Fibroblast of skin of left quadriceps (primary cell): ENCODE measurements at places on chromosomes 5 and 9.

DNA sequence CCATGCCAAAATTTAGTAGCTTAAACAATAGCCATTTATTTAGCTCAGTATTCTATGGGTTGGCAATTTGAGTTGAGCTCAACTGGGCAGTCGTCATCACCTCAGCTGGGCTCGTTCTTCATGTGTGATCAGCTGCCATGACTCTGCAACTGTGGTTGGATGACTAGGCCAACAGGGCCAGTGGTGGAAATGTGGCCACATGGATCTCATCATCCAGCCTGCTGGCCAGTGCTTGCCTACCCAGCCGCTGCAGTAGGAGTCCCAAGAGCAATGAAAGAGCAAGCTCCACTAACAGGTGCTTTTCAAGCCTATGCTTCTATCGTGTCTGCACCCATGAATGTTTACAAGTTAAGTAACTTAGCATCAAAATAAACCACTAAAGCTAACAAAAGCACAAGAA lies 158.0 kb downstream of the ATPSCKMT start:
- no peak for DNase-seq

GRCh38 chr5:112795944-112796678 lies 58.4 kb downstream of the APC start:
- peak; percentile 7 for DNase-seq

GRCh38 chr9:70131296-70131695 lies 87.6 kb downstream of the MAMDC2 start:
- DNase-seq: no peak

GRCh38 chr9:25629231-25629630 lies 49.0 kb downstream of the TUSC1 start:
- DNase-seq: no peak

- no peak for DNase-seq
Observed at GRCh38 chr5:168341178-168341577, 49.7 kb downstream of the WWC1 start.

DNA sequence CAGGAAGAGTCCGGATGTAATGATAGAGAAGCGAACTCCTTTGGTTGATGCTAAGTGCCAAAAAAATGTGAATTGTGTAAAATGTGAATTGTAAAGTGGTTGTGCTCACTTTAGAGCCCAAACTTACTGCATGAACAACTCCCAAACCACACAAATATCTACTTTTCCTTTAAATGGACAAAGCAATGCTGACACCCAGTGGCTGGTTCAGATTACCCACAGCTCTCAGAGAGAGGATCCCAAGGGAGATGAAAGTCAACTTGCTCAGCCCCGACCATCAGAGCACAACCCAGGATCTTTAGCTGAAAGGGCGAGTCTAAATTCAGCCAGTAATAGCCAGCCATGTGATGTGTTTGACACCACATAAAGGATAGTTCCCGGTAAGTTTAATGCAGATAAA lies 133.7 kb downstream of the NMUR2 start:
- no peak for DNase-seq

GRCh38 chr5:91374893-91375520 lies 8.1 kb downstream of the ARRDC3 start:
- DNase-seq: no peak

- DNase-seq: no peak
Observed at GRCh38 chr9:76414661-76415060, 20.4 kb upstream of the RFK start.

- DNase-seq: no peak
Observed at GRCh38 chr9:65432722-65433323, 147.8 kb upstream of the FOXD4L5 start.

DNA sequence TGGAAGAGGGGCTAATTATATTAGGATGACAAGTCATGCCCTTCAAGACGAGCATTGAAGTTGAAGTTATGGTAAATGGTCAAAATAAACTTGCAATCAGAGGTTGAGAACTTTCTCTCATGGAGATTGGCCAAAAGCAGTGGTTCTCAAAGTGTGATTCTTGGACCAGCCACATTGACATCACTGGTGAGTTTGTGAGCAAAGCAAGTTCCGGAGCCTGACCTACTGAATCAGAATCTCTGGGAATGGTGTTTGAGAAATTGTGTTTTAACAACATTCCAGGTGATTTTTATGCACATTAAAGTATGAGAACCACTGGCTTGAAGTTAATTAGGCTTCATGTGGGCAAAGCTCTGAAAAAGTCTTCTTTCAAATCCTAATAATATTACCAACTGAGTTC lies 403.5 kb downstream of the ZSWIM6 start:
- no peak for DNase-seq

DNA sequence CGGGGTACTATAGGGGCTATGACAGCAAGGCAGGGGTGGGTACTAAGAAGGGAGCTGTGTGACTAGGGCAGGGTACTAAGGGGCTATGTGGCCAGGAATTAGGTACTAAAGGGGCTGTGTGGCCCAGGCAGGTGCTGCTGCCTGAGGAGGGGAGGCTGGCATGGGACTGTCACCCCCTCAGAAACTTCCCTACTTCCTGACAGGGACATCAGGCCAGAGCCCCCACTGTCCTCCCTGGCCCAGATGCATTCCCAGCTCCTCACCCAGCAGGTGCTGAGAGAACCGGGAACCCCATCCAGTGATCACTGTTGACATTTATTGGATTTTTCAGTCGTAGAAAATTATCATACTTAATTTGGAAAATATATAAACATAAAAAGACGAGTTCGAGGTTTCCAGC lies 26.6 kb downstream of the IRX2 start:
- no peak for DNase-seq

- no peak for DNase-seq
Observed at GRCh38 chr9:75651709-75652108, 238.8 kb upstream of the PCSK5 start.

DNA sequence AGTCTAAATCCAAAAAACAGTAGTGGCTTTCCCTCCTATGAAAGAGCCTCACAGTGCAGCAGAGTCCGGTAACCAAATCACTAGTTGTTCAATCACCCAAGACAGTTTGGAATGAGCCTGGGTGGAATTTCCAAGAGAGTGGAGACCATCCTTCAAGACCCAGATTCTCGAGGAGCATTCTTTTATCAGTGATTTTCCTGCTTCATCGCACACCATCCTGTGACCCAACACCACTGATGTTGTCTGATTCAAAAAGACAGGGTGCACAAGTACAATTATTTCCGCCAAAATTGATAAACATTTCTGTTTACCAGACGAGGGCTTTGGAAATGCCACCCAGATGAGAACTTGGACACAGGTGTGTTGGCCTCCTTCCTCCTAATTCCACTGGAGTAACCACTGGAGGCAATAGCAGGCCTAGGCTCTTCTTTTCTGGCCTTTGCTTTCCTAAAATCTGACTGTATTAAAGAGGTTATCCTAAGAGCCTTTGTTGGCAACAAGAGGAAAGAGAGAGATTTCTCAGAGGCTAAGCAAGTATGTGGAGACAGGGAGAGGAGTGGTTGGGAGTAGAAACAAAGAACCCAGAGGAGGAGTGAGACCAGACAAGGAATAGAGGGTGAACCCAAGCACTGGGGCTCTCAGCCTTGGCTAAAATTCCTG lies 56.3 kb upstream of the S1PR3 start:
- no peak for DNase-seq

GRCh38 chr5:155332618-155333017 lies 319.1 kb downstream of the KIF4B start:
- DNase-seq: no peak

- DNase-seq: no peak
Observed at GRCh38 chr9:90333226-90333625, 309.4 kb downstream of the DIRAS2 start.

DNA sequence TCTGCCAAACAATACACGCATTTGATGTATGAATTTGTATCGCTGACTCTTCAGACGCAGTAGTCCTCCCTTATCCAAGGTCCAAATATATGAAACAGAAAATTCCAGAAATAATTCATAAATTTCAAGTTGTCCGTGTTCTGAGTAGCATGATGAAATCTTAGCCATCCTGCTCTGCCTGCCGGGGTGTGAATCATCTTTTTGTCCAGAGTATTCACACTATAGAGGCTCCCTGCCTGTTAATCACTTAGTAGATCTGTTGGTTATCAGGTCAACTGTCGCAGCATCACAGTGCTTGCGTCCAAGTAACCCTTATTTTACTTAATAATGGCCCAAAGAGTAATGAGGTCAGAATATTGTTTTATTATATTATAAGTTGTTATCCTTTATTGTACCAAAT lies 268.1 kb downstream of the DOCK8 start:
- DNase-seq: no peak

GRCh38 chr9:73441890-73442818 lies 290.5 kb downstream of the ANXA1 start:
- peak; percentile 18 for DNase-seq

DNA sequence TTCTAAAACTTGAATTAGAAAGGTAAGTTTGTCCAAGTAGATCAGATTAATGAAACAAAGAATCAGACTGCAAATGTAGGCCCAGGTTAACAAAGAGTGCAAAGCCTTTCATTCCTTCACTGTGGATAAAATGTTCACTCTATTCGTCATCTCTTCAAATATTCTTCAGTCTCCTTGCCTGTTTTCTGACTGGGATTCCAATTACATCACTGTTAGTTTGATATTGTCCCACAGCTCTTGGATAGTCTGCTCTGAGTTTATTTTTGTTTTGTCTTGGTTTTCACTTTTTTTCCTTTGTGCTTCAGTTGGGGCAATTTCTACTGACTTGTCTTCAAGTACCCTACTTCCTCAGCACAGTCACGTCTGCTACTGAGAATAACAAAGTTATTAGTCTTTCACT lies 38.5 kb upstream of the GZMA start:
- no peak for DNase-seq

- no peak for DNase-seq
Observed at GRCh38 chr9:5185220-5185840, at the start of gene INSL6. TSS of gene INSL6 (minus strand) at chr9:5185639. CDS start at chr9:5185602, 37 bp downstream.

GRCh38 chr5:139501381-139501780 lies 18.8 kb upstream of the STING1 start:
- DNase-seq: no peak

DNA sequence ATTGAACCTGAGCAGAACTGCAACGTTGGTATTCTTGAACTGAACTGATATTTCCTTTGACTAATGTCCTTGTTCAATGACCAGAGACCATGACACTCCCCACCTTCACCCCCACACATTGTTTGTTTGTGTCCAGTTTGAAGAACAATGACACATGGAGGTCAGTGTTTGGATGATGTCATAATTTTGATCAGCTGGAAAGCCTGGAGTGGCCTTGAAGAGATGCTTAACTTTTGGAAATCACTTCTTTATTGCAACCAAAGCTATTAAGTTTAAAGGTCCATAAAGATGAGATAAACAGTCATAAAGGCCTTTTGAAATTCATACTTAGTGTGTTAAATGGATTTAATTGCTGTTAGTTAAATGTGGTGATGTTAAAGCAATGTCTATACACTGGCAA lies 92.7 kb downstream of the TMC1 start:
- no peak for DNase-seq

GRCh38 chr5:107211630-107212029 lies 459.1 kb downstream of the EFNA5 start:
- no peak for DNase-seq

DNA sequence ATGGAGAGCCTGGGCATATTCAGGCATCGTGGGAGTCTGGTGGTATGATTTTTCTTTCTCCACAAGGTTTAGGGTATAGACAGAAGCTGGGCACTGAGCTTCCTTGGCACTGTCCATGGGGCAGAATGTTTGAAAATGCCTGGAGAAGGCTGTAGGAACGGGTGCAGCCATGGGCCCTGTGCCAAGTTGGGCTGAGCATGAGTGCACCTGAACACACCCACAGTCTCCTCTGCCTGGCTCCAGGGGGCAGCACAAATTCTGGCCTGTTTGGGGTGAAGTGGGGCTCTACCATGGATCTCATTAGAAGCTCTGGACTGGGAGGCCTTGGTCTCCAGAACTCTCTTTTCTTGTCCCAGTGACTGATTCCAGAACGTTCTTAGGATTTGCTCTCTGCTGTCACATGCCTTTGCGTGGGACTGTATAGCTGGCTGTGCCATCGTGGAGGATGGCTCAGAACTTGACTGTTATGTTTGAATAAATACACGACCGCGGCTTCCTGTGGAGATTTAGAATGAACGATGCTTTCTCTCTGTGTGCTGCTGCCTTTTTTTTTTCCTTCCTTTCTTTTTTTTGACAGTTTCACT lies 229.8 kb downstream of the FANCC start:
- DNase-seq: no peak

GRCh38 chr9:106066940-106067524 lies 372.7 kb downstream of the TMEM38B start:
- no peak for DNase-seq

DNA sequence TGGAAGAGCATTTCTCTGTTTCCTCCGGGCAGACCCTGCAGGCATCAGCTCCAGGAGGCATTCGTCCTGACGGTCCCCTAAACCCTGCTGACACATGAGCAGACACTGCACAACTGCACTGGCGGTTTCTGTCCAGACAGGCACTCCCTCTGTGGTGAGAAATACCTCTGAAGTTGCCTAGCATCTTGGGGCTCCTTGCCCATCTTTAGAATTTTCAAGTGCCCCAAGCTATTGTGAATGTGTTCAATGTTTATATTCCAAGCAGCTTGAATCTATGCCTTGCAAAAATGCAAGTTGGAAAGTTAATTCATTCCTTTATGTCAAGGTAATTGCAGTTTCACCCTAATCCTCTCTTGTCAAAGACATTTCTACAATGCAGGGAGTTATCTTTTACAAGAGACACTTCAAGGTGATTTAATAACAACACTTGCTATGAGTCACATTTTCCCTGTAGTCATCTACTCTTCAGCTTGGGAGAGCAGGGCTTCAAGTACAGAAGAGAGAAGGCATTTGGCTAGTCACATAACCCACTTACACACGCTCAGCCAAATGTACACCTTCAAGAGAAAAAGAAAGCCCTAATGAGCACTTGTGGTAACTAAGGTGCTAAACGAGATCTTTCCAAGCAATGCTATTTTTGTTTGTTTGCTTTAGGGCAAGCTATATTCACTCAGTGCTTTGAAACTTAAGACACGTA lies 302.5 kb downstream of the MLLT3 start:
- no peak for DNase-seq

GRCh38 chr9:16623989-16624743 lies 246.3 kb downstream of the BNC2 start:
- no peak for DNase-seq

DNA sequence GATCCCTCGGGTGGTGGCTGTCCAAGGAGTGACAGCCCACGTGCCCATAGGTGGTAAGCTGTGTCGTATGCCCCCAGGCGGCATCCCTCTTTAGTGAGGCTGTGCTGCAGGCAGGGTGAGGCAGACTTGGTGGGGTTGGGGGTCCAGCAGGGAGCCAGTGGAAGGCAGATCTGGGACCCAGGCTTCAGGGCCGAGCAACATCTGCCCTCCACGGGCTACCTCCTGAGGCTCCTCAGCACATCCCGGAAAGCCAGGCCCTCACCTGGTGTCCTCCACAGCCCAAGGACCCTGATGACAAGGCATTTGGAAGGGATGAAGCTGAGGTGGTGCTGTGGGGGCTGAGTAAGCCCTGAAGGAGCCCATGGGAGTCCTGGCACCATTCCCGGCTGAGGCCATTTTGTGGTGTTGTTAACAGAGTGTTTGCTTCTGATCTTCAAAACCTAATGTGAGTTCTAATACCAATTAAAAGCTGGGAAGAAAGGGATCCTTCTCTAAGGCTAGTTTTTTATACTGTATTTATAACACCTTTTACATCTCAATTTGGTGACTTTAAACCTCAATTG lies 295.8 kb upstream of the IRX2 start:
- DNase-seq: no peak

GRCh38 chr5:165495829-165496380 lies 1990.5 kb downstream of the MAT2B start:
- DNase-seq: no peak

GRCh38 chr5:73337586-73338255 lies 110.9 kb downstream of the FOXD1 start:
- no peak for DNase-seq
